Endodermal cell (in vitro differentiated cells): ENCODE measurements at places on chromosomes 6 and 20.

DNA sequence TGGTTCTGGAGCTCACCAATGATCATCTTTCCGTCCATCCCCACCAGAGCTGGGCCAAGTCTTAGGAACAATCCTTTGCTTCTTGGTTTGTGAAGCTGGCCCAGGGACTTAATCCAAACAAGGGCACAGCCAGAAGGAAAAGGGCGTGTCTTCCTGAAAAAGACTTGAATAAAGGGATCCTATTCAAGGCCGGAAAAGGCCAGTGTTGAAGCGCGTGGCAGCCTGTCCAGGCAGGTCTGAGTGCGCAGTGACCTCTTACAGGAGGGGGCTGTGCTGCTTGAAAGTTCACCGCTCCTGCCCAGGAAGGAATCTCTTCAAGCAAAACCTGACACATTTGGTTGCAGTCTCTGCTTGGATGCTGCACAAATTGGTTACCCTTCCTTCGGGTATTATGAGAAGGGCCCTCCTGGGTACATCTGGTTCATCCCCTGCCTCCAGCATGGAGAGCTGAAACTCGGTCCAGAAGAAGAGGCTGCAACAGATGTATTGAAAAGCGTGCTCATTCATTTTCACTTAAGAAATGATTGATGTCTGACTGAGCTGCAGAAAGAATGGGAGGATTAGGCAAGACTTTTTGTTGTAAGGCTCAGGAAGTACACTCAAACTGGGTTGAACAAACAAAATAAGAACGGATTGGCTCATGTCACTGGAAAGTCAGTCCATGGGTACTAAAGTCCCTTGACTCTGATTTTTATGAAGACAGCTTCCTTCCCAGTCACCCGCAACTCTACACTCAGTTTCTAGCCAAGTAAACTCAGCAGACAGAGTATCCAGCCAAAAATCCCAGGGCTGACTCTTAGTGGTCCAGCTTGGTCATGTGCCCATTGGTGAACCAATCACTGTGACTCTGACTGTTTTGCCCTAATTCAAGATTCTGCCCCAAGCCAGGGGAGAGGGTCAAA, 136.3 kb downstream of the TFAP2C start:
- DNase-seq = no peak

GRCh38 chr6:16124198-16125180, 4.4 kb upstream of the MYLIP start:
- no peak for DNase-seq

- no peak for DNase-seq
Observed at GRCh38 chr6:155066361-155066760, 71.2 kb downstream of the TIAM2 start.

GRCh38 chr6:149918151-149918905, 4.6 kb downstream of the RAET1G start:
- DNase-seq = peak; percentile 23

GRCh38 chr6:2085657-2086056, 159.7 kb downstream of the GMDS start:
- no peak for DNase-seq

DNA sequence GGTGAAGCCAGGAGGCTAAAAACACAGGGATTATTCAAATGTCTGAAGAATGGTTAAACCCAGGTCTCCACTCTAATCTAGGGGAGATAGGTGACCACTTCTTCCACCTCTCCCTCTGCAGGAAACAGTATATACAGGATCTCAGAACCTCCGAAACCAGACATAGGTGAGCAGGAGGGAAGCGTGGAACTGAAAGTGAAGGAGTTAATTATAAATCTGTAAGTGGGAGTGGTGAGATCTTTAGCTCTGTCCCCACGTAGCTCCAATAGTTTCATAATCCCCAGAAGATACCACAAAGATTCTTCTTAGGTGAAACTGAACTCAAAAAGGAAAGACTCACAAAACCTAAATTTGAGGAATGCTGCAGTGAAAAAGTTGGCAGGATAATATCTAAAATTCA, 76.8 kb downstream of the THEMIS start:
- no peak for DNase-seq
